ENCODE measurements at places on chromosomes 5 and 9.

DNA sequence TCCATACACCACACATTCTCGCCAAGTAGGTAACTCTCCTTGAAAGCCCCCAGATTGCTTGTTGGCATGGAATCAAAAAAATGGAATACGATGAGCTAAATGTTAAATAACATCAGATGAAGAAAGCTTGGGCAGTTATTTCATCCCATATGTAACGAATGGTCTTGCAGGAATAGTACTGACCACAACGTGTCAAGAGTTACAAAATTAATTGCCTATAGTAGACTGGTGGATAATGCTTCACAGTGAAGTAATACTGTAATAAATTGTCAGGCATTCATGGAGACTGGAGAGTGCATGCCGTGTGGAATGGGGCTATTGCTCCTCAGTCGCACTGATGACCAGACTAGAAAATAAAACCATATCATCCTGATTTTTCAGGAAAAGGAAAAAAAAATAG lies 1628.7 kb downstream of the MAT2B start:
- DNase-seq, result no peak

GRCh38 chr5:173801006-173801405 lies 87.1 kb upstream of the CPEB4 start:
- DNase-seq, result no peak

GRCh38 chr5:32613050-32613672 lies 27.8 kb downstream of the SUB1 start:
- peak; percentile 92 for DNase-seq

DNA sequence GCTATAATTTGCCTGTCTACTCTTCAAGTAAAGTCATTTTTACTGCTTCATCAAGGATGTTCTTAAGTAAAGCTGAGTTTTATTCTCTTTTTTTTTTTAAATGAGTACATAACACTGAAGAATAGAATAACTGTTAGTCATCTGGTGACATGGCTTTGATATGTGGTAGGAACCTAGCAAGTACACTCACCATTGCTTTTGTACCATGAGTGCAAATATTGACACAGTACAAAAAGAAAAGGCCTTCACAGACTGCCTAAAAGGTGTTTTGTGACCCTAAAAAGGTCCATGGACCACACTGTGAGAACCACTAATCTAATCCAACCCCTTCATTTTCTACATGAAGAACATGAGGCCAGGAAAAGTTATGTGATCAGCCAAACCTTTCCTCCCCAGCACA lies 55.0 kb downstream of the ECPAS start:
- no peak for DNase-seq

DNA sequence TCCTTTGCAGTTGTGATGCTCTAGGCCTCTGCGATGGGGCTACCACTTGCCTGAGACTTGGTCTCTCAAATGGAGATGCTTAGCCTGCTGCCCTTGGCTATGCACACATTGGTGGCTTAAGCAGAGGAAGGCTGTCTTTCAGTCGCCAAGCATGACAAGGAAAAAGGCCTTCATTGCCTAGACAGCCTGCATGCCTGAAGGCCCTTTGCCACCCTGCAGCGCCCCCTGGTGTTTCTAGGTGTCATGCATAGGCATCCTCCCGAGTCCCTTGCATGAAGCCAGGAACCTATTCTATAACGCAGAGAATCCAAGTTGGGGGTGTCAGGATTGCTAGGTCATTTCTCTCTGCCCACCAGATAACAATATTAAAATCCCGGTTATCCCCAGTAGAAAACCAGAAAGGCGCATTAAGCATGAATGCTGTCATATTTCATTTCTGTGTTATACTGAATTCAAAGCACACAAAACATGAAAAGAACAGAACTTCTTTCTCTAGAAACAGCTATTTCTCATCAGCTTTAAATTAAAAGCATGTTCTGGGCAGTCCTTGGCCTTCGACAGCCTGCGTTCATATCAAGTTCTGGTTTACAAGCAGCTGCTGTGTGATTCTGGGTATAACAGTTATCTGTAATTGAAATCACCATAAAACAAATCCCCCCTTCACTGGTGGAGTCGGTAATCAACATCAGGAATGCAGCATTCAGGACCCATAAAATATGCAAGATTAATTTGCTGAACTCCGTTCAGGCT lies 59.7 kb upstream of the TRPC7 start:
- peak; percentile 68 for DNase-seq

- DNase-seq, result no peak
These were observed 117.2 kb upstream of the RGMB start for GRCh38 chr5:98656125-98656795.

GRCh38 chr9:134983074-134983473 lies 65.4 kb upstream of the FCN1 start:
- peak; percentile 77 for DNase-seq

- no peak for DNase-seq
These were observed 47.0 kb upstream of the SHC3 start for GRCh38 chr9:89225587-89225986.

DNA sequence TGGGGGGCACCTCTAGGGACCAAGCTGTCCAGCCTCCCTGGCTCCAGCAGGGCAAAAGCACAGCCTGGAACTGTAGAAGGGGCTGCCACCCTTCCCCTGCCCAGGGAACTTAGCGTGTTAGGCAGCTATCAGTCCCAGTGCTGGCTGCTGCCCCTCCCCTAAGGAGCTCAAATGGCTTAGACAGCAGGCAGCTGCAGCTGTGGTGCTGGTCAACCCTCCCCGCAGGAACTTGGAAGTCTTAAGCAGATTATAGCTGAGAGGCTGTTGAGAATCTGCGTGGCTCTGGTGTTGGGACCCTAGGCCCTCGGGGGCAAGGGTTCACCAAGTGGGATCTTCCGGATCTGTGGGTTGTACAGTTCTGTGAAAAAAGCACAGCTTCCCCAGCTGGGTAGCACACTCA lies 536.5 kb upstream of the CDH10 start:
- no peak for DNase-seq

GRCh38 chr5:167244583-167244982 lies 1046.9 kb upstream of the WWC1 start:
- DNase-seq, result no peak

DNA sequence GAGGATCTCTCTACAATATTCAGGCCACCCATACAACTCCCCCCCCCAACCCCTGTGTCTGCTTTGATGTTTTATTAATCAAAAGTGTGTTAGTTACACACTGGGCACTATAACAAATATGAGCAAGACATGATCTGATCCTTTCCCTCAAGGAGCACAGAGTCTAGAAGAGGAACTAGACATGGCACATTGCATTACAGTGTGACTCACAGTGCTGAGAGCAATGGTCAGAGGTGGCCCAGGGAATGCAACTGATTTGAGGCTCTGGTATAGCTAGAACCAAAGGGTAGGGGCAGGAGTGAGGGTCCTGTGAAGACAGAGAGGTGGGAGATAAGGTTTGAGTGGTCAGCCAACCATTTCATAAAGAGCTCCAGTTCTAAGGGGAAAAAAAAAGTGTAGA lies 539.2 kb downstream of the ACTL7B start:
- DNase-seq, result no peak

- no peak for DNase-seq
These were observed 229.1 kb downstream of the ESM1 start for GRCh38 chr5:54756301-54756700.

GRCh38 chr5:159412284-159413046 lies 82.2 kb upstream of the IL12B start:
- DNase-seq, result no peak

GRCh38 chr9:131951905-131952304 lies 127.8 kb downstream of the MED27 start:
- DNase-seq, result peak; percentile 84

DNA sequence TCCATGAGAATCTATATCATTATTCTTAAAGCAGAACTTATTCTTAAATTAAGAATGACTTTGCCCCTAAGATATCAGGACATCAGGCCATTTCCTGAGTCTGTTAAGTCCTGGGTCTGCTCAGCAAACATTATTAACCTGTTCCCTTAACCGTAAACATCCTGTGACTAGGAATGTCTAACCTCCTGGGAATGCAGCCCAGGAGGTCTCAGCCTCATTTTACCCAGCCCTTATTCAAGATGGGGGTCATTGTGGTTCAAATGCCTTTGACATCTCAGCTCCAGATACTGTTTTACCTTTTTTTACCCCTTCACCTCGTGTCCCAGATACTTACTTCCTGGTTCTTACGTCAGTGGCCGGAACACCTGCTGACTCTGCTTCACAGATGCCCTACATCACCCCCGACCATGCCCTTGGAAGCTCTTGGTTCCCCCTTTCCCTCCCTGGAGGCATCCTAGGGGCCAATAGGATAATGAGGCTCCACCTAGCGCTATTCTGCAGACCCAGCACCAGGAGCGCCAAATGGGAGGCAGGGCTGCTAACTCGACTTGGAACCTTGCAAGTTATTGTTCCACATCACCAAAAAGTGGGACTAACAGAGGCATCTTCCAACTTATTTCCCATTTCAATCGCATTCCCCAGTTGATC lies 182.5 kb downstream of the MED10 start:
- no peak for DNase-seq

DNA sequence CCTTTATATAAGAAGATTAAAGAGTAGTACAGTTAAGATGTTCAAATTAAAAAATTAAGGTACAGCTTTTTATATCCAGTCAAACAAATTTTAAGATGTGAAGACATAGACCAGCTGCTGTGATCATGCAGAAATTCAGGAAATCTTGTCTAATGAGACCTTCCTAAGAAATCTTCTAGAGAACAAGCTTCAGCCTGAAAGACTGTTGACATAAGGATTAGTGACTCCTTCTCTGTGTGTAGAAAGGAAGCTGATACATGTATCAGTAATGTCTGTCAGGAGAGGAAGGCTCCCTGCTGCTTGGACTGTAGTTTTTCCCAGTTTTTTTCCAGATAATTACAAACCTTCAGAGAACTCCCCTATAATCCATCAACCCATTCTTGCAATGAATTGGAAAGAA lies 75.8 kb upstream of the PCSK5 start:
- DNase-seq, result no peak

DNA sequence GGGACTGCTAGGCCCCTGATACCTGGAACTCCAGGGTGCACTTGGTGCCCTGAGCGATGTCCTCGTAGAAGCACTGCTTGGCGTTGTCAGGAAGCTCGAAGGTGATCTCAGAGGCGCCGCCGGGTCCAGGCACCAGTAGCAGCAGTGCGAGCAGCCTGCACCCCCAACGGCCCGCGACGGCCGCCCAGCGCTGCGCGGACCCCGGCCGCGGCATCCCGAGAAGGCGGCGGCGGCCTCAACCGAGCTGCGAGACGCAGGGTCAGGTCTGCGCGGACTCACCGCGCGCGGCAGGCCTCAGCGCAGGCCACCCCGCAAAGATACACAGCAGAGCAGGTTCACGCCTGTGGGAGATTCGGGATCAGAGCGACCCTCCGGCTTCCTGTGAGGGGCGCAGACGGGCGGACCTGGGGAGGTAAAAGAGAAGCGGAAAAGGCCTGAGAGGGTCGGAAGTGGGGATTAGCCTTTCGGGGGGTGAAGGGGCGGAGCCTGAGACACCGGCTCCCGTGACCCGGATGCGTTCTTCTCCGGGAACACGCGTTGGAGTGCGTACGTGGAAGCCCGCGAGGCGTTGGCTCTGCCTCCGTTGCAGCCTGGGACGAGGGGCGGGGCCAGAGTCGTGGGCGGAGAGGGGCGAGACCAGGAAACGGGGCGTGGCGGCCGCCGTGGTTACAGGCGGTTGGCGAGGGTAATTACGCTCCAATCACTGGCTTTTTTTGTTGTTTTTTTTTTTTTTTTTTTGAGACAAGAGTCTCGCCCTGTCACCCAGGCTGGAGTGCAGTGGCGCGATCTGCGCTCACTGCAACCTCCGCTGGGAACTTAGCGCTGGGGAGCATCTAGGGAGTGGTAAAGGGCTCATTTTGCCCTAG lies at the start of gene TMED7:
TSS of gene TMED7 (minus strand) at position 458 of the 866 bp plus-strand sequence. CDS start at position 214, 244 bp downstream.
- DNase-seq, result peak; percentile 100

- DNase-seq, result no peak
These were observed 469 bp upstream of the FIBCD1 start for GRCh38 chr9:130939405-130940026.

- DNase-seq, result peak; percentile 50
These were observed 486.6 kb downstream of the CCDC171 start for GRCh38 chr9:16039218-16039987.

DNA sequence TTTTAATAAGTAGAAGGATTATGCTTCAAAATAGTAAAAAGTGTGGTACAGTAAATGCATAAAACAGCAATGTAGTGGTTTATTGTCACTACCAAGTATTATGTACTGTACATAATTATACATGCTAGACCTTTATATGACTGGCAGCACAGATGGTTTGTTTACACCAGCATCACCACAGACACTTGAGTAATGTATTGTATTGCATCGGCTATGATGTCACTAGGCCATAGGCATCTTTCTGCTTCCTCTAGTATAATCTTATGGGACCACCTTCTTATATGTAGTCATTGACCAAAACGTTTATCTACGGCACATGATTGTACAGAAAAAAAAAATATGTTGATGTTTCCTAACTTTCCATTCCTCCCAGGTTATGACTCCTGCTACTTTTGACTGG lies 31.9 kb upstream of the SSBP2 start:
- DNase-seq, result no peak

DNA sequence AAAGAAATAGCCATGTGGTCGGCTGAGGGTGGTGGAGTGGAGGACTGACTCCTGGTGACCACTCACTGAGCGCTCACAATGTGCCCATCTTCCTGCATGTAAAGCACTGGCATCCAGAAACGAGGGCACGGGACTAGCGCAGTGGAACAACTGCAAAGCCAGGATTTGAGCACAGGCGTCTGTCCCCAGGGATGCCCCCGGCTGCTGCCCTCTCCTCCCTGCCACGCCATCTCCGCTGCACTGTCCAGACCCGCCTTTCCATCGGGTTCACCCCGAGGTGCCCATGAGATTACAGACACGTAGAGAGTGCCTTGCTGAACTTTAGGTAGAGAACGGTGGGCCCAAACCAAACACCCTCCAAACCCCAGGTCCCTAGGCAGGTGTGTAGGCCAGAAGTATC lies 44.7 kb downstream of the PRRT1B start:
- DNase-seq, result peak; percentile 34

DNA sequence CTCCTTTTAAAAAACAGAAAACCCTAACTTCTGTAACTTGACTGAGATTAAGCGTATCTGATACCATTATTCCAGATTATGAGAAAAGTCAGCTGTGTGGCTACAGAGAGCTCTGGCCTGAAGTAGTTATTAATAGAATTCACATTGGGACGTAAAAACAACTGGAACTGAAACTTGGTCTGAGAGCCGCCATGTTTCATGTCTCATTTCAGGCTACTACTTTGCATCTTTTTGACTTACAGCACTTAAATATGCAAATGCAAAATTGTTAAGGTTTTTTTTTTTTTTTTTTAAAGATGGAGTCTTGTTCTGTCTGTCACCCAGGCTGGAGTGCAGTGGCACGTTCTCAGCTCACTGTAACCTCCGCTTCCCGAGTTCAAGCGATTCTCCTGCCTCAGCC lies 25.2 kb downstream of the MAP3K1 start:
- no peak for DNase-seq

GRCh38 chr9:128470560-128470959 lies 14.8 kb downstream of the ODF2 start:
- DNase-seq, result peak; percentile 61

GRCh38 chr5:59479086-59479485 lies 414.4 kb downstream of the PDE4D start:
- DNase-seq, result no peak

DNA sequence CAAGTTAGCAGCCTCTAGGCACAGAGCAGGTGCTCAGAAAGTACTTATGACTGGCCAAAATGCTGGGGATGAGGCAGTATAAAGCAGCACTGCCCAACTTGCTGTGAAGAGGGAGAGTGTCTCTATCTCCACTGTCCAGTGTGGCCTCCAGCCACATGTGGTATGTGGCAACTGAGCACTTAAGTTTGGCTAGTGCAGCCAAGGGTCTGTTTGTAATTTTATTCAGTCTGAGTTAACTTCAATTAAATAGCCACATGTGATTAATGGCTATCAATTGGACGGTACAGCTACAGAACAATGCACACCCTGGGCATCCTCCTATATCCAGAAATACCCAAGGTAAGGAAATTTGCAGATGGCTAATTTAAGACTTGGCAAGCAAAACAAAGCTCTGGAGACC lies 26.9 kb downstream of the ROR2 start:
- DNase-seq, result no peak
